ENCODE measurements at places on chromosomes 11 and 22.

DNA sequence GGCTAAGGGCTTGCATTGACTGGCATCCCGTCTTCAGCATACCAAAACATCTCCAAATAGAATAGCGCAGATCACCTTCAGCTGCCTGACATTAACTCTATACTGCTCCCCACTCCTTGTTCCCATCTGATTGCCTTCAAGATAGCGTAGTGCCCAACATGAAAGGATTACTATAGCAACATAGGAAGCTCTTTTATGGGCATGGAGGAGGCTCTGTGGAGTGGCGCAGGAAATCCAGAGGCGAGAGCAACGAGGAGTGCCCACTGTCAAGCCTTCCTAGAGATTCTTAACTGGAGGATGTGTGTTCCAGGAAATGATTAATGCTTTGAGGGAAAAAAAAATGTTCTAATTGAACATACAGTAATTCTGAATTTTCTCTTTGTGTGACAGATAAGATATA is 213.3 kb downstream of the CADM1 start:
- no peak for DNase-seq

GRCh38 chr22:44267856-44268255 is 44.9 kb downstream of the SHISAL1 start:
- DNase-seq: no peak

- DNase-seq: no peak
Observed at GRCh38 chr11:129312730-129313503, 62.7 kb upstream of the BARX2 start.

DNA sequence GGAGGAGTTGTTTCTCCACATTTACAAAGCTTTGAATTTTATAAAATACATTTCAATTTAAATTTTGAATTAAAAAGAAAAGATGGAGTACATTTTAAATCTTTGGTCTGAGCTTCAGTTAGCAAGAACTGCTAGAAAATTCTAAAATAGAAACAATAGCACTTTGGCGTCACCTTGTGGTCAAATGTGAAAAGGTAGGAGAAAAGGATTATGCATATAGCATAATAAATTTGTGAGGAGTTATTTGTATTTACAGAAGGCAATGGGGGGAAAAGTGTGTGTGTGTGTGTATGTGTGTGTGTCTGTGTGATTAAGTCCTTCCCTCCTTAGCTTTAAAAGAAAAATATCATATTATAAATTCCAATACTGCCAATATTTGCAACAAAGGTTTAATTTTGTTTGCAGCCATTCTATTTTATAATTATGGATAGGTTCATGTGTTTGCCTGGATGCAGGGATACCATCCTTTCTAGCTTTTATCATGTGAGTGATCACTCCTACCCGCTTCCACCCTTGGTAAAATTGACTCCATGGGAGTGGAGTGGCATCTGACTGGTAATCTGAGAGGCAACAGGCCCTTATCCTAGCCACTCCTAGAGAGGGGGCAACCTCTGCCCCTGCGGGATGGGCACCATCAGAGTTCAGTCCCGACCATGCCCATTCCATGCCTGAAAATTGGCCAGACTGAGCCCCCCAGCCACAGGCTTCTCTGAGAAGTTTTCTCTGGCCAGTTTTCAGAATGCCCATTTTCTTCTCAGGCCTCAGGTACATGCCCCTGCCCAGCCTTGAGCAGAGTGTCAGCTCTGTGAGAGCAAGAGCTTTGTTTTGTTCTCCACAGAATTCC is 13.6 kb upstream of the LGR4 start:
- DNase-seq: no peak

DNA sequence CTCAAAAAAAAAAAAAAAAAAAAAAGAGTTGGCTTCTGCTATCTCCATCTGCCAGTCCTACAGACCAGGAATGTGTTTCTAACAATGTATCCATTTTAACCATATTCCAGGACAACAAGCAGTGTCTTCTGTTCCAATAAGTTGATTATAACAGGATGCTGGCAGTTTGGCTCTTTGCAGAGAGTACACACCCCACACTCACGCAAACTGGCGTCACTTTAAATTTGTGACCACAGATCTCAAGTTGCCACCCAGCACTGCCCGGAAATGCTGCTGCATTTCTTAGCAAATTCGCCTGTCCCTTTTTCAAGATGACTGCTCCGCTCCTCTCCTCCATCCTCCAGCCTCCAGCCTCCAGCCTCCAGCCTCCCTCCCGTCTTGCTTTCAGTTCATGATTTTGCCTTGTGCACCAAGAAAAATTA is 44.3 kb downstream of the SCGB1A1 start:
- DNase-seq: no peak

GRCh38 chr22:39907047-39907446 is 6.2 kb downstream of the GRAP2 start:
- no peak for DNase-seq
